Activated CD8-positive, alpha-beta memory T cell treated with anti-CD3 and anti-CD28 coated beads, Interleukin-2, amount 10 ng/mL, durations not matched to agents 7 days and 5 days (primary cell): ENCODE measurements at places on chromosomes 7 and 10. TPM values are rescaled to one million over a fixed set of nuclear protein-coding genes. Genes with fewer than 3 reads are reported as not detected.

GRCh38 chr10:98892523-98892922 is 343.1 kb downstream of the HPSE2 start:
- H3K27me3 ChIP-seq: no peaks in the 10 kb centered on the region
- DNase-seq: no peak
- H3K4me3 ChIP-seq: no peak overlapping the region
- no peak overlapping the region for H3K27ac ChIP-seq
- no peaks in the 10 kb centered on the region for H3K4me1 ChIP-seq
- H3K36me3 ChIP-seq: no peaks in the 10 kb centered on the region

DNA sequence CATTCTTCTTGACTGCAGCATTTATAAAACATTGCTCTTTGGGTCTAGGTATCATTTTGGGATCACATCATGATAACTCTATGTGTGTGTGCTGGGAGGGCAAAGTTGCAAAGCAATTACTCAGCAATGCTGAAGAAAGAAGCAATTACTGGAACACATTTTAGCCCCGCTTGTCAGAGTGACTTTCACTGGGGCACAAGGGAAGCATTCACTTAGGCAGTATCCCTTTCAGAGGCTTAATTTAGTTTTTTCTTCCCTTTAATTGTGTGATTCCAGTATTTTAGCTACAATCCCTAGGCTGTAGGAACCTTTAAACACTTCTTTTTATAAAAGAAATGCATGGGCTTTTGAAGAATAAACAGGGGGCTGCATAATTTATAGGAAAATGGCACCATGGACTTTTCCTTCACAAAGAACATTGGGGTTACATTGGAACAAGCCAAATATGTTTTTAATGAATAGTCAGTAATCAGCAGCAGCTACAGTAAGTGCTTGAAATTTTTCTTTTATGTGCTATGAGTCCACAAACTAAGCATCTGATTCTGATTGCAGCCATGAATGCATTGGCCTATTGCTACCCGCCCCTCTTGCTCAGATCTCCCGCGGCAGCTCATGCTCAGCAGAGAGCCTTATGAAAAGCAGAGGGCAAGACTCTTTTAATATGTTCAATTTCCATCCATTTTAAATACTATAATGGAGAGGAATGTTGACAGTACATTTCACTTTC is 51.2 kb upstream of the NXPH1 start:
- peaks cover 12% of the 10 kb centered on the region for H3K27me3 ChIP-seq
- peaks cover 8% of the 10 kb centered on the region for H3K4me1 ChIP-seq
- no peaks in the 10 kb centered on the region for H3K36me3 ChIP-seq
- H3K27ac ChIP-seq: no peak overlapping the region

- H3K27ac ChIP-seq: peak within 1 kb of the TSS; percentile 98
- H3K4me3 ChIP-seq: peak within 1 kb of the TSS; percentile 100
- H3K4me1 ChIP-seq: peaks cover 66% of the 10 kb centered on the region
- no peaks in the 10 kb centered on the region for H3K27me3 ChIP-seq
These were observed at the start of gene GIMAP8 for GRCh38 chr7:150450491-150451001. Gene GIMAP8 (plus strand): TSS chr7:150450630. CDS start chr7:150466699, 16,069 bp downstream.

- H3K4me1 ChIP-seq: no peaks in the 10 kb centered on the region
- no peak overlapping the region for H3K27ac ChIP-seq
- H3K36me3 ChIP-seq: no peaks in the 10 kb centered on the region
- H3K4me3 ChIP-seq: no peak overlapping the region
These were observed 120.0 kb downstream of the TMEM168 start for GRCh38 chr7:112670193-112670592.

GRCh38 chr7:67209256-67209655 is 212.6 kb downstream of the TYW1 start:
- H3K27me3 ChIP-seq: no peaks in the 10 kb centered on the region
- DNase-seq: no peak
- H3K4me1 ChIP-seq: no peaks in the 10 kb centered on the region
- H3K36me3 ChIP-seq: peaks cover 23% of the 10 kb centered on the region

- no peak for DNase-seq
- H3K27me3 ChIP-seq: no peaks in the 10 kb centered on the region
- no peaks in the 10 kb centered on the region for H3K36me3 ChIP-seq
- no peaks in the 10 kb centered on the region for H3K4me1 ChIP-seq
These were observed 218.6 kb upstream of the FZD1 start for GRCh38 chr7:91045606-91046005.

GRCh38 chr7:7932553-7932952 is 36.0 kb upstream of the GLCCI1 start:
- peaks cover 4% of the 10 kb centered on the region for H3K36me3 ChIP-seq
- DNase-seq: no peak
- H3K27ac ChIP-seq: no peak overlapping the region
- peaks cover 24% of the 10 kb centered on the region for H3K4me1 ChIP-seq
- H3K27me3 ChIP-seq: no peaks in the 10 kb centered on the region

DNA sequence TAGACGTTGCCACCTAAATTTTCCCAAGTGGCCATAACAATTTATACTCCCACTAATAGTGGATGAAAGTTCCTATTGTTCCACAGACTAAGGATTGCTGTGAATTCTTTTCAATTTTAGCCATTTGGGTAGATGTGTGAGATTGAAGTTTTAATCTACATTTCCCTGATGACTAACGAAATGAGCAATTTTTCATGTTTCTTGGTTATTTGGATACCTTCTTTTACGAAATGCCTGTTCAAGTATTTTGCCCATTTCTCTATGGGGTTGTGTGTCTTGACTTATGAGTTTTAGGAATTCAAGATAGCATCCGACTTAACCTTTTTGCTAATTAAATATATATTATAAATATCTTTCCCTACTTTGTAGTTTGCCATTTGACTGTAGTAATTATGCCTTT is 16.4 kb upstream of the PRKG1 start:
- H3K27ac ChIP-seq: no peak overlapping the region
- no peaks in the 10 kb centered on the region for H3K4me1 ChIP-seq
- no peaks in the 10 kb centered on the region for H3K36me3 ChIP-seq
- no peak overlapping the region for H3K4me3 ChIP-seq
- no peak for DNase-seq

- DNase-seq: no peak
- peaks cover 2% of the 10 kb centered on the region for H3K36me3 ChIP-seq
- H3K4me3 ChIP-seq: no peak overlapping the region
- peaks cover 31% of the 10 kb centered on the region for H3K4me1 ChIP-seq
- H3K27me3 ChIP-seq: no peaks in the 10 kb centered on the region
These were observed 6.4 kb downstream of the ELMO1 start for GRCh38 chr7:37442268-37442667.

DNA sequence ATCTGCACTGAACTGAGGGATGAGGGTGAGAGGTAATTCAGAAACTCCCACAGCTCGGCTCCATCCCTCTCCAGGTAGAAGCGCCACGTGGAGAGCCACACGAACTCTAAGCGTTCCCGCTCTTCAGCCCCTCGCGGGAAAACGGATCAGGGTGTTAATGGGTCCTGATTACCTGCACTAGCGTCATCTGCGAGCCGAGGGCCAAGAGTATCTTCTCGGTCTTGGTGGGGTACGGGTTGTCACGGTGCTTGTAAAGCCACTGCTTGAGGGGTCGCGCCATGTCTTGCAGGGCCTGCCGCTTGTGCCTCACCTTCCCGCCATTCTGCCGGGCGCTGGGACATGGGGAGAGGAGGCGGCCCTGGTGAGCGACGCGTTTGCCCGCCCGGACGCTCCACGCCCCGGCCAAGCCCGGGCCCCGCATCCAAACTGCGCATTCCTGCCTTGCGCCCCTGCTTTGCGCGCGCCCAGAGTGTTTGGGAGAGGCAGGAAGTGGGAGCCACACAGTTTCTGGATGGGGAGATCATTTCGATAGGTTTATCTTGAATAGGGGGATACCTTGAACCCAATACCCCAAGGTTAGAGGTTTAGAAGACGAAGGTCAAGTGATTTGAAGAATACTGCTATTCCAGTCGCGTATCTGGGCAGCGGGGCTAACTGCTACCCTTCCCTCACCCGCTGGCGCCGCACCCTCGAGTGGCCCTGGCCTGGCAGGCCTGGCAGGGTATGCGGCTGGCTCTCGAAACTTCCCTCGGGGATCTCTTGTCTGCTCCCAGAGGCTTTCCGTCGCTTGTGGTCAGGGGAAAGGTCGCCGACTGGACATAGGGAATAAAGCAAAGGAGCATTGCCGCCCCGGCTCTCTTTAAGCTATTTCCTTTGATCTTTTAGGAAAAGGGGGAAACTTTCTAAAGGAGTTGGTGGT is 4.2 kb downstream of the MKX start:
- H3K4me1 ChIP-seq: peaks cover 29% of the 10 kb centered on the region
- DNase-seq: no peak
- peaks cover 4% of the 10 kb centered on the region for H3K36me3 ChIP-seq
- H3K27me3 ChIP-seq: peaks cover 71% of the 10 kb centered on the region
- H3K27ac ChIP-seq: no peak overlapping the region

DNA sequence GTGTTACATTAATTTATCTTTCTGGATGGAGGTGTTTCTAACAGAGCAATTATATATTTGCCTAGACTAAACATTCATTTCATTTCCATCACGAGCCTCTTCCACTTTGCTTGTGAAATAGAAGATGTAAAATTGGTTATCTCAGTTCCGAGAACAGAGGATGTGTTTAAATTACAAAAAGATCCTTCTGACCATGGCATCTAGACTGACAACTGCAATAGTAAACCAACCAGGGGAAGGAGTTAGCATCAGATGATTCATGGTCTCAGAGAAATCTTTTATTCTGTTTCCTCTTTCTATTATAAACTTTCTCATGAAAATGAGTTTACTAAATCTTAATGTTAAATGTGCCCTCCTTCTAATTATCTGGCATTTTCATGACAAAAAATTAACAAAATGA is 149.8 kb upstream of the WDR11 start:
- no peaks in the 10 kb centered on the region for H3K4me1 ChIP-seq
- H3K27me3 ChIP-seq: no peaks in the 10 kb centered on the region
- no peak for DNase-seq

CALHM3 gene
- not detected for total RNA-seq

CFAP70 gene
- total RNA-seq: 0.38 TPM

- no peak overlapping the region for H3K4me3 ChIP-seq
- no peaks in the 10 kb centered on the region for H3K4me1 ChIP-seq
- no peaks in the 10 kb centered on the region for H3K36me3 ChIP-seq
- no peak overlapping the region for H3K27ac ChIP-seq
- no peak for DNase-seq
These were observed 64.3 kb upstream of the TMEM106B start for GRCh38 chr7:12146813-12147212.

EN2 gene
- not detected for total RNA-seq

IRF5 gene
- total RNA-seq: 16.5 TPM

OR6V1 gene
- total RNA-seq: not detected

GRCh38 chr10:97974526-97975525 is 55.6 kb downstream of the CRTAC1 start:
- no peak for DNase-seq
- H3K27ac ChIP-seq: no peak overlapping the region
- H3K27me3 ChIP-seq: peaks cover 76% of the 10 kb centered on the region
- H3K36me3 ChIP-seq: no peaks in the 10 kb centered on the region
- no peaks in the 10 kb centered on the region for H3K4me1 ChIP-seq

DNA sequence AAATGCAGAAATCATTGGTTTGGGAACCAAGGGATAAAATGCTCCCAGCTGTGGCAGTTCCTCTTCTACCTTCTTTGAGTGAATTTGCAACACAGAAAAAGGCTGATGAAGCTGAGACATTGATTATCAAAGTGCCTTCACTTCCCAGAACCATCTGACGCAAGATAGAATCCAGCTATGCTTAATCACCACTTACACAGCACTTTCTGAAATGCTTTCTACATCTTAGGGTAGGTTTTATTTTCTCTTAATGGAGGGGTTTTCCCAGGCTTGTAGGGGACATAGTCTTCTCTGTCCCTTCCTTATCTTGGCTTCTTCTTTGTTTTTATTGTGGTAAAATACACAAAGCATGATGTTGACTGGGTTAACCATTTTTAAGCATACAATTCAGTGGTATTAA is 332.6 kb upstream of the ZNF32 start:
- H3K4me1 ChIP-seq: peaks cover 6% of the 10 kb centered on the region
- H3K27ac ChIP-seq: no peak overlapping the region
- no peaks in the 10 kb centered on the region for H3K27me3 ChIP-seq
- DNase-seq: no peak
- H3K4me3 ChIP-seq: no peak overlapping the region

CRTAC1 gene
- total RNA-seq: not detected

DNA sequence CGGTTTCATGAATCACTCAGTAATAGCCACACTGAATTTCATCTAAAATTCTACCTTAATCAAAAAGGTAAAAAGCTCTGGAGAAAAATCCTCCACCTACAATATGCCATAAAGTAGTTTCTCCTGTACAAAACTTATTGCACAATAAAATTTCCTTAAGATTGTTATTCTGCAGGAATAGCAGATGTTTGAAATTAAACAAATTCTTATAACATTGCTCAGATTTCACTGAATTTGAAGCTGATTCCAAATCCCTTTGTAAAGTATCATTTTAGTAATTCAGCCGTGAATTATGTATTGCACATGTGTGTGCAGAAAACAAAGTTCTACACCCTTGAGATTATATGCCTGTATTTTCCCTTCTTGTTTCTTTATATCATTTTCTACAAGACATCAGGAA is 123.8 kb downstream of the AMPH start:
- H3K4me1 ChIP-seq: no peaks in the 10 kb centered on the region
- no peak overlapping the region for H3K4me3 ChIP-seq
- no peaks in the 10 kb centered on the region for H3K36me3 ChIP-seq
- DNase-seq: no peak

GRCh38 chr7:79590391-79590790 is 136.9 kb upstream of the MAGI2 start:
- H3K27ac ChIP-seq: no peak overlapping the region
- H3K27me3 ChIP-seq: no peaks in the 10 kb centered on the region
- DNase-seq: no peak
- no peak overlapping the region for H3K4me3 ChIP-seq
- H3K36me3 ChIP-seq: no peaks in the 10 kb centered on the region

DNA sequence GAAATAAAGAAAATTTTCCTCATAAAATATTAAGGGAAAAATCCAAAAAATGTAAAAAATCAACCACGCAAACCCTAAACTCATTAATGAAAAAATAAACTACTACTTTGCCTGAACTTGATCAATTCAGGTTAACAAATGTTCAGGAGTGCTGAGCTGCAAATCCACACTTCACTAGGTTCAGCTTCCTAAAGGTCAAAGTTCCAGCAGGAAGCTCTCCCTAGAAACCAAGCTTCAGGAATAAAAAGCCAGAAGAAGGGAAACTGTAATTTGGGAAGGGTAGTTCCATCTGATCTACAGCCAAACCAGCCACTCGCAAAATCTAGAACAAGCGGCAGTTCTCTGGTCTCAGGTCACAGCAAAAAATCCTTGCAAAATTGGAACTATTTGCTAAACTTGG is 7.8 kb upstream of the NMT2 start:
- peaks cover 7% of the 10 kb centered on the region for H3K4me1 ChIP-seq
- no peaks in the 10 kb centered on the region for H3K36me3 ChIP-seq
- no peak for DNase-seq
- H3K27ac ChIP-seq: no peak overlapping the region
- H3K4me3 ChIP-seq: no peak overlapping the region
